Activated CD8-positive, alpha-beta memory T cell treated with anti-CD3 and anti-CD28 coated beads, Interleukin-2, amount 10 ng/mL, durations not matched to agents 7 days and 5 days (primary cell): ENCODE measurements at places on chromosomes 3 and 15. TPM values are rescaled to one million over a fixed set of nuclear protein-coding genes. Genes with fewer than 3 reads are reported as not detected.

PIF1 gene
- 85.5 TPM for total RNA-seq

PRR23A gene
- total RNA-seq: not detected

MESP1 gene
- total RNA-seq: 3.1 TPM

ESYT3 gene
- 0.23 TPM for total RNA-seq

ADAMTS9 gene
- total RNA-seq: not detected

MSL2 gene
- total RNA-seq: 62.6 TPM

CSPG4 gene
- 0.07 TPM for total RNA-seq

GRCh38 chr3:159923956-159924355 is 64.7 kb upstream of the IL12A start:
- DNase-seq: no peak

DNA sequence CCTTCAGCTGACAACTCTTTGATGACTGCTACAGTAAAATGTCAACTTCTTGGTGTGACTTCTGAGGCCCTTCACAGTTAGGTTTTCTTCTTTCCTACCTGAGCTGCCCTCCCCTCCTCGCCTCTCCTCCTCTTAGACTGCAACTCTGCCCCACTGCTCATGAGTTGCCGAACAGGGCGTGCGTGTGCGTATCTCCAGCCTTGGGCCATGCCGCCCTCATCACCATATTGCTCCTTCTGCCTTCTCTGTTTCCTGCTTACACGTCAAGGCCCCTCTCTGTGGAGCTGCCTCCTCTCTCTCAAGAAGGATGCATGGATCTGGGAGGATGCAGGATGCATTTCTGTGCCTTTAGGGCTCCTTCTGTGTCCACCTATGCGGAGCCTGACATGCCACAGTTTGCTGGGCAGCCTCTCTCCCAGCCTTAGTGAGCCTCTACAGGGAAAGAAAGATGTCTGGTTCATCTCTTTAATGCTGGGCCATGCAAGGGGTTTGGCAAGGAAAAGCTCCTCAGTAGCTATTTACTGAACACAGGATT is 205.9 kb downstream of the RPLP1 start:
- no peak for DNase-seq

DNA sequence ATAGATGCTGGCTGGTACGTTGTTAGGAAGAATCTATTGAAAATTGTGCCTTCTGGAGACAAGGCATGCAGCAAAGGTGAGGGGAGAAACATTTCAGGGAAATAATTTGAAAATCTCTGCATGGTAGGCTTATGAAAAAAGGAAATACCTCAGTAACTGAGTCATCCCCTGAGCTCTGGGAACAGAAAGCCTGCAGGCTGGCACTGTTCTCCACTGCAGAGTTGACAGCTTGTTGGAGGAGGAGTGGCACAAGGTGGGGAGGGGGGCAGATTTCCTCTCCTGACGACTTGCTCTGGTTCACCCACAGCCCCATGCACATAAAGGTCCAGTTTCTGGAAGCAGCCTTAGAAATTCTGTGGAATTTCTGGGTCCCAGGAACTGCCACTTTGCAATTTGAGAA is 179.4 kb downstream of the ABHD5 start:
- no peak for DNase-seq

DNA sequence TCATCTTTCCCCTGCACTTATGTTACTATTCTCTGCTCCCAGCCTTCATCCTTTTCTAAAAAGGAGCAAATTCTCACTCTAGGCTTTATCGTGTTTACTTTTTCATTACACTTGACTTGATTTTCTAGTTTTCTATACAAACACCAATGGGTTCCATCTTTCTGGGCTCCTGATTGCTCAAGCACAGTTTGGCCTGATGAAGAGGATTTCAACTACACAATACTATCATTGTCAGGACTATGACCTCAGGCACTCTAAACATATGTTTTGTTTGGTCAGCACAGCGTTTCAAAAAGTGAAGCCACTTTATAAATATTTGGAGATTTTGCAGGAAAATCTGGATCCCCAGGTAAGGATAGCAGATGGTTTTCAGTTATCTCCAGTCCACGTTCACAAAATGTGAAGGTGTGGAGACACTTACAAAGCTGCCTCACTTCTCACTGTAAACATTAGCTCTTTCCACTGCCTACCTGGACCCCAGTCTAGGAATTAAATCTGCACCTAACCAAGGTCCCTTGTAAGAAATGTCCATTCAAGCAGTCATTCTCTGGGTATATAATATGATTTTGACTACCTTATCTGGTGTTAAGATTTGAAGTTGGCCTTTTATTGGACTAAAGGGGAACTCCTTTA is 86.2 kb downstream of the TGFBR2 start:
- DNase-seq: no peak

DNA sequence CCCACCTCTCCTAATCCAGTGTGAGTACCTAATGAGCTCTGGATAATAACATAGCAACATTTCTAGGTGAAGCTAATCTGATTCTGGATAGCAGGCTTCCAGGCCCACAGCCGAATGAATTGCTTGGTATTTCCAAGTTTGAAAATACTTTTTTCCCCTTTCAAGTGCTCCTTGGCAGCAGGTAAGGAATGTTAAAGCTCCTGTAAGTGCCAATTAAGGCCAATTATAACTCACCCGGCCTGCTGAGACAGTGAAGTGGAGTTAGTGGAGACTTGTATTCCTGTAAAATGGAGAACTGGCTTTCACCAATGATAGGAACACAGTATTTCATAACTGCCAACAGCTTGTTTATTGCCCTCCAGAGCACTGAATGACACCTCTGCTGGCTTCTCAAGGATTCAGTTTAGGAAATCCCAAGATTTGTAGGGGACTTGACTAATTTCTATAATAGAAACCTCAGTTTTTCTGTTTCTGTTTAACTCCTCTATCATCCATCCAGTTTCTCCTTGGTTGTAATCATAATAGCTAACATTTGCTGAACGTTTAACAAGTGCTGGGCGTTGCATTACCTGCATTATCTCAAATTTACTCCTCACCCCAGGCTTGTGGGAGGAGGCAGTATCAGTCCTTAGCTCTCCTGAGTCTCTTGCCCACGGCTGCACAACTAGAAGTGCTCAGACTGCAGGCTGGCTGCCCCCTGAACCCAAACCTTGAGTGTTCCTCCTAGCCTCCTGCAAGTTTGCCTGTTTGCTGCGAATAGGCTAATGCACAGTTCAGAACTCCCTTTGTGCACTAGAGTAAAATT is 52.7 kb upstream of the SCAANT1 start:
- no peak for DNase-seq

GRCh38 chr15:71397377-71397776 is 282.1 kb downstream of the THSD4 start:
- DNase-seq: no peak

GRCh38 chr3:154718053-154718452 is 288.1 kb upstream of the GPR149 start:
- no peak for DNase-seq

DNA sequence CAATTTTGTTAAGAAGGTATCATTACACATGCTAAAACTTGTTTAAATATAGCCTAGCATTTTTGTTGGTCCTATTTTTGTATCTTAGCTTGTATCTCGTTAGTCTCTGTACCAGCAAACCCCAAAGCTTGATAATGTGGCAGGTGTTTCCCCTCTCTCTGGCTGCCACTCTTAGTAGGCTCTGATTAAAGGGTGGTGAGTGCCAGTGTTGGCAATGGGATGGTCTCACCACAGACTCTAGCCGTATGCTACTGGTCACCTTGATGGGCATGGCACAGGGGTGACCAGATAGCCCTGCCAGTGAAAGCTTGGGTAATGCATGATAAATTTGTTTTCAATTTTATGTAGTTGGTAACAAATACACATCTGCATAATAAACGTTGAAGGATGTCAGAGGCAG is 188.3 kb downstream of the CFAP20DC start:
- DNase-seq: no peak

GRCh38 chr3:128994173-128994512 is 267 bp upstream of the CFAP92 start:
- no peak for DNase-seq

- DNase-seq: no peak
Measured at GRCh38 chr3:88997260-88997659, 110.2 kb upstream of the EPHA3 start.

DNA sequence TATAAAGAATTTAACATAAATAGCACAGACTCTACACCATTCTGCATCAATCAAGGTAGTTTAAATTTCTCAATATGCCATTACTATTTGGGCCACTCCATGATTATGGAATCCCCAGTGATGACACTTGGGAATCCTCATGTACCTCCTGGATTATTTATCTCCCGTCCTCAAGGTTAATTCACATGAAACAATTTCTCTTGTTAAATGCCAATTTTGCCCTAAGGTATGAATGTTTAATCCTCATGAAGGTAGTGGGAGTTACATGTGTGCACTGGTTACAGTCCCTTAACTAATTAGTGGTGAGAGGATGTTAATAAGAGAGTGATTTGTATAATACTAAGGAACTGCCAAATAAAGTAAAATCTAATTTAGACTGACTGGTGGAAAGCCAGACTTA is 372.3 kb upstream of the MDFIC2 start:
- no peak for DNase-seq

- DNase-seq: no peak
Measured at GRCh38 chr3:152622811-152623167, 212.1 kb upstream of the P2RY1 start.

- DNase-seq: no peak
Measured at GRCh38 chr3:193132964-193133363, 108.1 kb upstream of the PLAAT1 start.

GRCh38 chr3:120909602-120909878 is 1.5 kb downstream of the STXBP5L start:
- DNase-seq: no peak

GRCh38 chr3:137105277-137105977 is 147.6 kb downstream of the IL20RB start:
- no peak for DNase-seq

- DNase-seq: no peak
Measured at GRCh38 chr3:127324076-127324475, 36.2 kb upstream of the PRR20G start.

DNA sequence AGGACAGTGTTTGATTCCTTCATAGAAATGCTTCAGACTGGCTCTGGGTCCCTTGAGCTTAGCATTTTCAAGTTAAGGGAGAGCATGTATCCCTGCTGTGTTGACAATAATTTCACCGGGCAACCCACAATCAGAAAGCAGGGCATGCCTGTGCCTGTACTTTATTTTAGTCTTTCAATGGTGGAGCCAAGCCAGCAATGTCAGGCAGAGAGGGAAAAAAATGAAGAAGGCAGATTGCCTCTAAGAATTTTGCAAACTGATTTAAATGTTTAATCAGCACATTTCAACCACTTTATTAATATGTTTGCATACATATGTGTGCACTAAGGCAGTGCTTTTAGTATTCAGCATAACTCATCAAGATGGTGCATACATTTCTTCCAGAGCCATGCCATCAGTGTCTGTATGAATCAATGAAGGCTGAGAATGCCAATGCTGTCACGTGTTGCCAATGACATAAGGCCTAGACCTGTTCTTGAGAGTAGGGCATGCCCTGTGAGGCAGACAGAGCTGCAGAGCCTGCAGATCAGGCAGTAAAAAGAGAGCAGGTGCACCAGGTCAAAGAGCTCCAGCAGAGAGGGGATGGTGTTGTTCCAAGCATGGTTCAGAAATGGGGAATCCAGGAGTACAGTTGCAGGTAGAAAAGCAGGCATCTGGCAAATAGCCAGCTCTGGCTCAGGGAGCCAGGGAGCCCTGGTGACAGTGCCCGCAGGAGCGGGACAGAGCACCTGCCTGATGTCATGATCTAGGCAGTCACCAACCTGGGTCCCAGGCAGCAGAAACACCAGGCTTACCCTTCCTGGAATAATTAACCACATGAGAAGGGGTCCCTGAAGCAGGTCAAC is 508.5 kb downstream of the GABRG3 start:
- no peak for DNase-seq

- DNase-seq: no peak
Measured at GRCh38 chr3:50430950-50431435, 71.7 kb upstream of the TMEM115 start.

GRCh38 chr15:60004009-60004845 is at the start of gene FOXB1:
TSS of gene FOXB1 (plus strand) at chr15:60004311. CDS start at chr15:60004964, 653 bp downstream.
- peak; percentile 71 for DNase-seq

DNA sequence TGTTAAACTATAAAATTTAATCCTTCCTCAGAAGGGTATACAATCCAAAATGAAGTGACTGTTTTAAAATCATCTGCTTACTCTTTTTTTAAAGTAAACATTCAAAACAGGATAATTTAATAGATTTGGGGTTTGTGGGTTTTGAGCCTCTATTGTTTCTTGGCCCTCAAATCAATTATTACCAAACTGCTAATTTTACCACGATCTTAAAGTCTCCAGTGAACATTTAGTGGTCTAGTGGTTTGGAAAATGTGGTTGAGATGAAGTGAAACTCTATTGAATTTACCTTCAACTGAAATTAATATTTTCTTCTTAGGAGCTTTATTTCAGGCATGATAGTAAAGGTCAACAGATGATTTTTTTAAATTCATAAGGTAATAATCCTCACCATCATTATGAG is 11.2 kb upstream of the ATP11B start:
- DNase-seq: no peak

DNA sequence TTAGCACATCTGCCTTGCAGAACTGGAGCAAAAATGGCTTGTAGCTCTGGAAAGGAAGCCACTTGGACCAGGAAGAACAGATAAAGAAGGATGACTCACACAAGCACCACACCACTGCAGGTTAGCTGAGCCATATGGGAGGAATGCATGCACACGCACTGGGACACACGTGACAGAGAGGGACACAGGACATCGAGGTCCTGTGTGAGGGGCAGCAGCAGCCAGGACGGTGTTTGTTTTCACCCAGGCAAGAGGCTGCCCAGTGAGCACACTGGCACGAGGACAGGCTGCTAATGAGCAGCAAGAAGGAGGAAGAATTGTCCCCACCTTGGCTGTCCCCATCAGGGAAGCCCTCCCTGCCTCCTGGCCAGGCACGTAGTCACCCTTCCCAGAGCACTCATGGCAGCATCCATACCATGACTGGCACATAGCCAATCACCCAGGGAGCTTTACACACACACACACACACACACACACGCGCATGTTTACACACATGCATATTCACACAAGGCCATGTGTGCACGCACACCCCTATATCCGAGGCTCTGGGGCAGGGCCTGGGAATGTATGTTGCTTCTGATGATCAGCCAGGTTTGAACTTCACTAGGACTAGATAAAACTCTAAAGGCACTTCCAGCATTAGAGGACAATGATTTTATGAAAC is 24.0 kb upstream of the SPTBN5 start:
- no peak for DNase-seq
